RWPE1 (cell line): ENCODE measurements at places on chromosomes 1 and 21.

DNA sequence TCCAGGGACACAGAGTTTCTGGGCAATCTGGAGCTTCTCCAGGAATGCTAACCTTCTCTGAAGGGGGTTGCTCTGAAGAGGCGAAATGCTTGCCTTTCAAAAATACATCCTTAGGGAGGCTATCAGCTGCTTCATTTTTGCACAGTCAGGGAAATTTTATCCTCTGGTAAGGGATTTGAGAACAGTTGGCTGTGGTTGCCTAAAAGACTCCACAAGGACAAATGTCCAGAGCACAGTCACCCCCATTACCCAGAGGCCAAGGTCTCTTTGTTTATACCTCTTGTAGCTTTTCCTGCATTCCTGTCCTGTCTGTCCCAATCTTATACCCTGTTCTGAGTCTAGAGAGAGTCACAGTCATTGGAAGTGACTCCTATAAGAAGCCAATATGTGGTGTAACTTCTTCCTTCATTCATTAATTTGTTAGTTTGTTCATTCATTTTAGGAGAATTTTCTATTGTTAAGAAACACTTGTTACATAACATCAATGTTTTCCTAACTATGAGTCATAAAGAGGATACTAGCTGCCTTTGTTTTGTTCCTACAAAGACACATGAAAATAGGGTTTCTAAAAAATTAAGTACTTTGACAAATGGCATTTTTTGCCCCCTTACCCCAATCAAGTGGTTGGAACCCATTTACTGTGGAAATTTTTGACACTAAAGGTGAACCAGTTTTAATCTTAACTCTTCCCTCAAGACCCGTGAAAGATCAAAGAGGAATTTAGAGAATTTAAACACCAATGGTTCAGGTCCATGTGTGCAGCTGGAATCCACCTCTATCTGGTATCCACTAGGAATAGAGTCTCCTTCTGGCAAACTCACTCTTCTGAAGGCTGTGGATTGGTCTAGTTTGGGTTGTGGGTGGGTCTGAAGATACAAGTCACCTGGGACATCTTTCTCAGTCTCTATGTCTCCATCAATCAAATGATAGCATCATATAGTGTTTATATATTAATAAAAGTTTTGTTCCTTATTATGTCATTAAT is 47.1 kb downstream of the GPR88 start:
- no peak for DNase-seq

GRCh38 chr1:205043866-205044265 is 854 bp downstream of the CNTN2 start:
- no peak for DNase-seq

DNA sequence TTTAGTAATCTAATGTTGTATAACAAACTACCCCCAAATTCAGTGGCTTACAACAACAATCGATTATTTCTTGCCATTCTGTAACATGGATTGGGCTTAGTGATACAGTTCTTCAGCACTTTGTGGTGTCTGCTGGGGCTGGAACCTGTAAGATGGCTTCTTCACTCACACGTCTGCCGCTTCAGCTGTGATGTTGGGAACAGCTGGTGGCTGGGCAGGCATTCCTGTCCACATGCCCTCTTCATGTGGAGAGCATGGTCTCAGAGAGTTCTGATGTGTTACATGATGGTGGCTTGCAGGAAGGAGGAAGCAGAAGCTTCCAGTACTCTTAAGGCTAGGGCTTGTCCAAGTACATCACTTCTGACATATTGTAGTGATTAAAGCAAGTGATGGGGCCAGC is 276.9 kb downstream of the PTBP2 start:
- DNase-seq: no peak

GRCh38 chr1:154710106-154710505 is 102.1 kb upstream of the ADAR start:
- no peak for DNase-seq

DNA sequence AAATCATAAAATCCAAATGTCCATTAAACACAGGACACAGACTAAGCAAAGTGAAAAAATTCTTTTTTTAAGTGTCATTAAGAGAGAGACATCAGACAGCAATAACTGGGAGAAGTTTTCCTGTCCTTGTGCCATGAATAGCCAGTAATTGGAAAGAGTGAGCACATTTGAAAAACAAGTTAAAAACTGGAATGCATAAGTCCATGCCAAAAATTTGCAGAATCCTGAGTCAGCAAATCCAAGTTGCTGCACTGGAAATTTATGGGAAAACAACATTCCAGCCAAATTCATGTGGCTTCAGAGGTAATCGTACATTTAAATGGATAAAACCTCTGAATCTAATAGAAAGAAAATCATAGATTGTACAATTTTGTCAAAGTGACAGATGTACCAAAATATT is 291.4 kb downstream of the LRRC40 start:
- no peak for DNase-seq

DNA sequence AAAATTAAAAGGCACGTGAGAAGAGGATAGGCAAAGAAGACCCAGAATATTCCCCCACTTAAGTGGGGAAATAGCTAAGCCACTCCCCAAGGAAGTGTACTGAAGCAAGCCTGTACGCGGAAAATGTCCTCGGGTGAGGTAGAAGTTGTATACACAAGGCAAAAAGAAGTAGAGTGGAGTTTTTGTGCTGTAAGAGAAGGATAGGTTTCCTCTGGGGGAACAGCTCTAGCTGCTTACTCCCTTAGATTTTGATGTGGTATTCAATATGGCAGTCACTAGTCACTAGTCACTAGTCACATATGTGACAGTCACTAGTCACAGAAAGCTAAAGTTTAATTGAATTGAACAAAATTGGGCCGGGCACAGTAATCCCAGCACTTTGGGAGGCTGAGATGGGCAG is 7.6 kb downstream of the TXNIP start:
- no peak for DNase-seq

DNA sequence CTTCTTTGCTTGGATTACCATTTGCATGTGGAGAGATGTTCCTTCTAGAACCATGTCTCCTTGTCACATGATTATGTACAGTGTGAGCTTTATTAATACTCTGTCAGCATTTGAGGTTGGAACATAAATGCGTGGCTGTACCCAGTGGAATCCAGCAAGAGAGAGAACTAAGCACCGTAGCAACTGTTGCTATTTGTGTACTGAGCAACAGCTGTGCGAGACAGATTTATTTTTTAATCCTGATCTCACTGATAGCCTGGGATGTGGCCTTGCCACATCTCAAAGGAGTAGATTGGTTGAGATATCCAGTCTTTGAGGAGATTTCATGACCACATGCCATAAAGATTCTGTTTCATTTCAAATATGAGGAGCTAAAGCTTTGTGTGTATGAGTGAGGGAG is 43.4 kb downstream of the KIF1B start:
- peak; percentile 7 for DNase-seq

DNA sequence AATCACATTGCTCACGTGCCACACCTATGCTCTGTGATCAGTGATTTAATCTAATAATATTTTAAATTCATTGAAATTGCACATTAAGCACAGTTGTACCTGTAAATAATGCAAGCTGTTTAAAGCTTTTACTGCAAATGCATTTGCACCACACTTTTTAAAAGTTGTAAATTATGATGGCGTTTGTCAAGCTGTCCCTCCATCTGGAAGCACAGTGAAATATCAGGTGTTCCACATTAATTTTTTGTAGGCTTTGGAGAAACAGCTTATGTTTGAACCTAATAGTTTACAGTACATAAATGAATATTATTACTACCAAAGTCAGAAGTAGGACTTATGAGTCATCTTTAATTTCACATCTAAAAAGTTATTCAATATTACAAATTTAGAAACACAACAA is 3.0 kb upstream of the DPYD start:
- no peak for DNase-seq

- DNase-seq: no peak
Observed at GRCh38 chr1:217876896-217877295, 245.8 kb downstream of the SPATA17 start.

- DNase-seq: no peak
Observed at GRCh38 chr1:110262846-110263631, 52.9 kb downstream of the KCNC4 start.

GRCh38 chr1:46800742-46801141 is 1.9 kb downstream of the CYP4B1 start:
- DNase-seq: no peak

DNA sequence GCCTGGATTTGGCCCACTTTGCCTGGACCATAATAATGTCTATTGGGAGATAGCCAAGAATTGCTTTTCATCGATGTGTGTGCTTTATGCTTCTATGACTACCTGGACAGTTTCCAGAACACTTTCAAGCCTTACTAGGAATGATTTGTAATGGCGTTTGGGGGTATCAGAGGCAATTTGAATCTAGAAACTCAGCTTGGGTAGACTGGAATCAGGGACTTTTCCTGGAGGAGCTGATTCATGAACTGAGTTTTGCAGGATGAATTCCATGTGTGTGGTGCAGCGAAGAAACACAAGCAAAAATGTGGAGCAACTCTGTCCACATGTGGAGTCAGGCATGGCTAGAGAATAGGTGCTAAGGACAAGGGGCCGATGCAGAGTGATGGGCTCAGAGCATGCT is 11.9 kb upstream of the TMEM61 start:
- DNase-seq: no peak

DNA sequence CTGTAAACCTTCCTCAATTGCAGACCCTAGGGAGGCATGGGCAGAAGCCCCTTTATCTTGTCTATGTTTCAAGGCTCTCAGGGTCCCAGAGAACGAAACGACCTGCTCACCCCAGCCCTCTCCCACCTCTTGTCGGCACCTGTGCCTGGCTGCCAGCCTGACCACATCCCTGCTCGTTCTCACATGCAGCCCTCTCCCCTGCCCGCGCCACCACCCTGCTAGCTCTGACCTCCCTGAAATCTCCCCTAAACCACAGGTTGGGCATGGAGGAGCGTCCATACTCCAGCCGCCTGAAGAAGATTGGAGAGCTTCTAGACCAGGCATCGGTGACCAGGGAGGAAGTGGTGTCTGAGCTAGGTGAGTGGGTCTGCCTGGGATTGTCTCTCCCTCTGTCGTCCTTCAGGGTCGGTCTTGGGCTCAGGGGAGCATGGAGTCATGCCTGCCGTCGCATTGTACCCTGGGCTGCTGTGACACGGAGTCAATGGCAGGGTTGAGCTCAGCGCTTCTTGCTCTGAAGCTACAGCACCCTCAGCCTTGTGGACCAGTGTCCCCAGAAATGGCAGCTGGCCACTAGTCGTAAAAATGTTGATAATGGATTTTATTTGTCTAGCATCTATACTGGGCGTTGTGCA is 3.6 kb downstream of the ADPRS start:
- DNase-seq: no peak

DNA sequence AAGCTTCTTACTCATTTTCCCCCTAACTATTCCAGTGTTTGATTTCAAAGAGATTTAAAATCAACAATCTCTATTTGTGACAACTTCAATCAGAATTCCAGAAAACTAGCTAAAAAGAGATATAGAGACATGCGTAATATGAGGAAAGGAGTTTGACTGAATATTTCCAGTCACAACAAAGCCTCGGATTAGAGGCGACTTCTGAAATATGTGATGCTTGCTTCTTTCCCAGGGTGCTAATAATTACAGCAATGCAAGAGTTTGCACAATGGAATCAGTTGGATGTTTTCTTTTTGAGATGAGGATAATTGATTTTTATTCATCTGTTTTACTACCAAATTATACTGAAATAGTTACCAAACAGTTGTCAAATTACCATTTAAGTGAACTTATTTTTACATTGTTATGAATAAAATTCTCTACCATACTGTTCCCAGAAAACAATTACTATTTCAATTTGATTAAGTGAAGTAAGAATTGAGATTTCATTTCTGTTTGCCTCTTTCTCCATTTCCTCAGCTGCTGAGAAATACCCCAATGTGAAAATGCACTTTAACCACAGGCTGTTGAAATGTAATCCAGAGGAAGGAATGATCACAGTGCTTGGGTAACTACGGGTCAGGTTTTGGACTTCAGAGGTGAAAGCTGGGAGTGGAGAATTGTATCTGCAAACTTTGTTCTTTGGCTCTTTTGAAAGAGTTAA is 28.1 kb downstream of the KMO start:
- DNase-seq: no peak

DNA sequence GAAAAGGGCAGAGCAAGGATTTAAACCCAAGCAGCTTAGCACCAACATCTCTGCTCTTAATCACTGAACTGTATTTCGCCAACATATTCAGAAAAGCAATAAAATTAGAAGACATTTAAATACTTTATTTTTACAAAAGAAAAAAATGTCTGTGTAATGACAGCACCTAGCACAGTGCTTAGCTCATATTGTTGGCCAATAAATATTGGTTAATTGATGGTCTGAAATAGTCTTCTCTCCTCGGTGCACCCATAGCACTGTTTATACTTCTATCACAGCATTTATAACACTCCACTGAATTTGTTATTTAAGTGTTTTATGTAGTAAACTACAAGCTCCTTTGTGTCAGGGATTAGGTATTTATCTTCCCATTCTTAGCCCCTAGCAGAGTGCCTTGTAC is 70.9 kb upstream of the PLPPR4 start:
- no peak for DNase-seq

DNA sequence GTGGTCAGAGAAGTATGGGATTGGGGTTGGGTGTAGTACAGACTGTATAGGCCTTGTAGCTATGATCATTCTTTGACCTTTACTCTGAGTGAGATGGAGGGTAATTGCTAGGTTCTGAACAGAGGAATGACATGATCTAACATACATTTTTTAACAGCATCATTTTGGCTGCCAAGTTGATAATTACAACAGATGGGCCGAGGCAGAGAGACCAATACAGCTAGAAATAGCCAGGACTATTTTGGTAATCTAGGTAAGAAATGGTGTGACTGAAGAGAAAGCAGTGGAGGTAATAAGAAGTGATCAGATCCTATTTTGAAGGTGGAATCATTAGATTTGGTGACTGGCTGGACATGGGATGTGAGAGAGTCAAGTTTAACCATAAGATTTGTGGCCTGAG is 43.5 kb downstream of the RPAP2 start:
- no peak for DNase-seq

- DNase-seq: no peak
Observed at GRCh38 chr1:176119549-176119948, 87.5 kb downstream of the COP1 start.

DNA sequence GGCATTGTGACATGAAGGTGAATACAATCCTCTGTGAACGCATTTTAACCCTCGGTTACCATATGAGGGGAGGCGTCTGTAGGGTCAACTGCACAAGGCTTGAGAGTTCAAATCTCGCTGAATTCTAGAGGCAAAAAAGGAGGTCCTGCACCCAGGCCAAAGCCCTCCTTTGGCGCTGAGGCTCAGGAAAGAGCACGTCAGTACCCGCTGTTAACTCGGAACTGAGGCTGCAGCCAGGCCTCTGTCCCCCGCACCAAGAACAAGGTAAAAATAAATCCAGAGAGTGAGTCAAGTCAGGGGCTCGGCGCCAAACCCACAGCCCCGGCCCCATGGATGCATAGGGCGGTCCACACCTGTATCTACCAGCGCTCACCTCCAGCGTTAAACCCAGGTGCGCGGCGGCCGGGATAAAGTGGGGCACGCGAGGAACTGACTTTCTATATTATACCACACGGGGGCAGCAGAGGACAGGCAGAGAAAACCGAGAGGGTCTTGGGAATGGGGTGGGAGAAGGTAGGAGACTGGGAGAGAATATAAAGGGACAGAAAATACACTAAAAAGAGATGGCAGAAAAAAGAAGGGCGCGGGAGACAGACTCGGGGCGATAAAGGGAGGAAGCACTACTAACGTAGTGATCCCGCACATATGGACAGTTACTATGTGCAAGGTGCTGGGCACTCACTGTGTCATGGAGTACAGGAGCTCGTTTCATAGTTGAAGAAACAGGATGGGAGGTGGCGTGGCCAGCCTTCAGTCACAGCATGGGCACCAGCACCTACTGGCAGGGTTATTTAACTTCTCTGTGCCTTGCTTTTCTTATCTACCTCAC is 54.9 kb downstream of the DMRTA2 start:
- peak; percentile 55 for DNase-seq

GRCh38 chr21:20729376-20729775 is 268.8 kb upstream of the NCAM2 start:
- DNase-seq: peak; percentile 12

- no peak for DNase-seq
Observed at GRCh38 chr1:151309811-151310323, 17.3 kb downstream of the PI4KB start.
